ENCODE measurements at places on chromosomes 4 and X. TPM values are rescaled to one million over a fixed set of nuclear protein-coding genes. Genes with fewer than 3 reads are reported as not detected.

TRIM75 gene
- total RNA-seq: not detected

POU3F4 gene
- total RNA-seq: not detected

USP17L11 gene
- total RNA-seq: not detected

STPG2 gene
- 0.05 TPM for total RNA-seq

NXF2B gene
- not detected for total RNA-seq

Measured in smooth muscle cell of the umbilical artery (primary cell).